ENCODE measurements at places on chromosomes 4 and X. TPM values are rescaled to one million over a fixed set of nuclear protein-coding genes. Genes with fewer than 3 reads are reported as not detected.

Gene MAOA
- total RNA-seq, result 270 TPM

DNA sequence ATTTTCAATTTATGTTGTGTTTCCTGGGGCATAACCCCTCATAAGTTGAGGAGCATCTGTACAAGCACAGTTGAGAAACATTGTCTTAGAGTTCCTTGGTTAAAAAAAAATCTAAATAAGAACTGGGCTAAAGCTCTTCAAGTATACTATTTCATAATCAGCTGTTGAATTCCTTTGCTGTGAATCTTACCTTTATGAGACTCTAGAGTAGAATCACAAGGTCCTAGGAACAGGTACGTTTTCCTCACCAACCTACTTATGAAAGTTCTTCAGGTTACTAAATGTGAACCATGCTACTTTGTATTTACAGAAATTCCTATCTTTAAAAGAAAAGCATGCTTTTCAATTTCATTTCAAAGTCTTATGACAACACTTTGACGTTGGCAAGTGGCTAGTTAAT lies 20.9 kb upstream of the SOD3 start:
- DNase-seq, result no peak

Gene SUPT20HL2
- total RNA-seq, result 0.12 TPM

DNA sequence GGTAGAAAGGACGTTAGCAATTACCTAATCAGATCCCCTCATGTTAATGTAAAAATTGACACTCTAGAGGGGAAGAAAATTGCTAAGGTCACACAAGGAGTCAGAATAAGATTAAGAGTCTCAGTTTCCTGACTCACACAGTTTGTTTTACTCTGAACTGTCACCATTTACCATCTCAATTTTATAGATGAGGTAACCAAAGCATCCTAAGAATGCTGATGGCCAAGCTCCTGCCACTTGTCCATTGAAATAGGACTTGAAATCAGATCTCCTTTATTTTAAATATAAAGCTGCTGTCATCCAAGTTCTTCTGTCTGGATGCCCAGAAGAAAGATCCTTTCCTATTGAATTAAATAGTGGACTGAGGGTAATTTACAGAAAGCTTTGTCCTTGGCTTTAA lies 114.8 kb upstream of the VAMP7 start:
- no peak for DNase-seq

- no peak for DNase-seq
Measured at GRCh38 chr4:6773616-6774540, 8.6 kb upstream of the KIAA0232 start.

Gene PPEF1
- 0.22 TPM for total RNA-seq

DNA sequence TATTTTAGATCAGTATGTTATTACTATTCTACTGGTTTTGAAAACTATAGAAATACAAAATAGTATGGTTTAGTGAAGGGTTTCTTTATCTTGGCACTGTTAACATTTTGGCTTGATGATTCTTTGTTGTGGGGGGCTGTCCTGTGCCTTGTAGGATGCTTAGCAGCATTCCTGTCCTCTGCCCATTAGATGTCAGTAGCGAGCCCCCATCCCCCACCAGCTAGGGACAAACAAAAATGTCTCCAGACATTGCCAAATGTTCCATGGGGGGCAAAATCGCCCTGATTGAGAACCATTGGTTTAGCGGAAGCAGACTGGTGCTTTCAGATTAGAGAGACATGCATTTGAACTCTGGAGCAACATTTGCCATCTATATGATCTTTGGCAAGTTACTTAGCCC lies 23.3 kb downstream of the SPARCL1 start:
- DNase-seq, result no peak

Gene IQCM
- total RNA-seq, result 16.8 TPM

Gene TMLHE
- 33.9 TPM for total RNA-seq

- DNase-seq, result no peak
Measured at GRCh38 chr4:17526695-17527477, 11.9 kb downstream of the CLRN2 start.

- DNase-seq, result no peak
Measured at GRCh38 chr4:128256539-128256938, 31.1 kb downstream of the PGRMC2 start.

Gene NAP1L2
- 4.0 TPM for total RNA-seq

DNA sequence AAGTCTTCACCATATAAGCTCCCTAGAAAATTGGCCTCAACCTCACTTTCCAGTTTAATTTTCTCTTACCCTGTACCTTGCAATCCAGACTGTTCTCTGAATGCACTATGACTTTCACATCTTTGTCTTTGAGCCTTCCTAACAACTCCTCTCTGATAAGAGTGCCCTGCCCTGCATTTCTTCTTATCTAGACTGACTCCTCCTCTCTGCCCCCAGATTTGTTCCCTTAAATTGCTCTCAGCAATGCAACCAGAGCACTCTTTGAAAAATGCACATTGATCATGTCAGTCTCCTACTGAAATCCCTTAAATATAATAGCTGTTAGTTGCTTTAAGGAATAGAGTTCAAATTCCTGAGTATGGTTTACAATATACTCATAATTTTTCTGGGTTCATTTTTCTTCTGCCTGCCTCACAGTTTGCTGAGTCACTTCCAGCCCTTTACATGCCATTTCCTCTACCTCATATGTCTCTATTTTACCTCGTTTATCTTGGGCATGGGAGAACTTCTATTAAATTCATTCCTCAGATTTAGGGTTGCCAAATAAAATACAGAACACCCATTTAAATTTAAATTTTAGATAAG lies 582.7 kb upstream of the AADAT start:
- no peak for DNase-seq

GRCh38 chr4:149050840-149051239 lies 608.6 kb upstream of the NR3C2 start:
- DNase-seq, result no peak

Gene ABCG2
- 64.4 TPM for total RNA-seq

DNA sequence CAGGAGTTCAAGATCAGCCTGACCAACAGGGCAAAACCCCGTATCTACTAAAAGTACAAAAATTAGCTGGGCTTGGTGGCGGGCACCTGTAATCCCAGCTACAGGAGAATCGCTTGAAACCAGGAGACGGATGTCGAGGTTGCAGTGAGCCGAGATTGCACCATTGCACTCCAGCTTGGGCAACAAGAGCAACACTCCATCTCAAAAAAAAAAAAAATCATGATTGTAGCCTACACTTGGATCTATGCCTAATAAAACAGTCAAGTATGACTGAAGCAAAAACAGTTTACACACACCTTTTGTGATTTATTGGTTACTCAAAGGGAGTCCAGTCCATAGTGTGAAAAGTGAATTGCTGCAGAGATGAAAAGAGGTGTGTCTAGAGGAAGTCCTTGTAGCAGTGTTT lies 34.7 kb upstream of the TASL start:
- no peak for DNase-seq

- no peak for DNase-seq
Measured at GRCh38 chrX:101787934-101788333, 128.3 kb upstream of the ARMCX2 start.

GRCh38 chr4:2434420-2434819 lies 15.7 kb downstream of the CFAP99 start:
- no peak for DNase-seq

GRCh38 chr4:159505266-159505975 lies 402.5 kb downstream of the RAPGEF2 start:
- DNase-seq, result no peak

Gene USP26
- total RNA-seq, result not detected

- DNase-seq, result peak; percentile 25
Measured at GRCh38 chr4:109816082-109816442, 500 bp downstream of the GAR1 start.

GRCh38 chr4:73222466-73223257 lies 35.9 kb downstream of the ANKRD17 start:
- DNase-seq, result no peak

GRCh38 chrX:13689741-13690211 lies 848 bp downstream of the RAB9A start:
- DNase-seq, result no peak

DNA sequence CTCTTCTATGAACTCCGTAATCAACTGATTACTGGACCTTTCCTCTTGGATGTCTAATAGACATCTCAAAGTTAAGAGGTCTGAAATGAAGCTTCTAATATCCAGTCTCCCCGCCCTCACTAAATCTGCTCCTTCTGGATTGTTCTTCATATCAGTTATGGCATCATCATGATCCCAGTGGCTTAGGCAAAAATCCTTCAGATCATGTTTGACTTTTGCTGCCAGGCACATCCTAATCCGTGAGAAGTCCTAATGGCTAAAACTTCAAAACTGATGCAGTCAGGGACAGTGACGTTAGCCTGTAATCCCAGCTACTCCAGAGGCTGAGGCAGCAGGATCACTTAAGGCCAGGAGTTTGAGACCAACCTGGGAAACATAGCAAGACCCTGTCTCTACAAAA lies 55.1 kb upstream of the GUCY1A1 start:
- no peak for DNase-seq

DNA sequence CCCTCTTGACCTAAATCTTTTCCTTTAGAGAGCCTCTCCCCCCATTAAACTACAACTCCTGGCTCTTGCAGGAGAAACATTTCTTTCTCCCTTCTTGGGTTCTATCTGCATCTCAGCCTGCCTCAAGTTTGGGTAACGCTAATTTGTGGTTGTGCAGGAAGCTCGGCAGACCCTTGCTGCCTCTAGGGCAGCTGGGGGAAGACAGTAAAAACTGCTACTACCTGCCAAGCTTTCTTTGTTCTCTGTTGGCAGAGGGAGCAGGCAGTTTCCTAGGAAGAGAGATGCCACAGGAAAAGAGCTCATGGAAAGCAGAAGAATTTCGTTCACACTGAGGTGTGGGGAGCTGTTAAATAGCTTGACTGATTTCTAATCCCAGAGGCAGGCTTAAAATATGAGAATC lies 555.6 kb upstream of the IGFBP7 start:
- no peak for DNase-seq

DNA sequence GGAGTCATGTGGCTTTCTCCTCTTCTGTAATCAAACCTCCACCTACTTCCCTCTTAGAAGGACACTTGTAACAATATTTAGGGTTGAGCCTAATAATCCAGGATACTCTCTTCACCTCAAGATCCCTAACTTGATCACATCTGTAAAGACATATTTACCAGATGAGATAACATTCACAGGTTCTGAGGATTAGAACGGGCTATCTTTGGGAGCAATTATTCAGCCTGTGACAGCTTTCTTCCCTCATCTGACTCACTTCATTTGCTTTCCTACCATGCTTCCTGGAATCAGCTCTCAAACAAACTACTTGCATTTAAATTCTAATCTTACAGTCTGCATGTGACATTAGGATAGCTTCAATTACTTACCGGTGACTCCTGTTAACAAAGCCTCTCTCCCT lies 133.5 kb upstream of the NDST3 start:
- no peak for DNase-seq

Gene SLC16A2
- total RNA-seq, result 1.3 TPM

Gene SCML2
- total RNA-seq, result 4.2 TPM

Gene HSD17B13
- total RNA-seq, result 1.8 TPM

DNA sequence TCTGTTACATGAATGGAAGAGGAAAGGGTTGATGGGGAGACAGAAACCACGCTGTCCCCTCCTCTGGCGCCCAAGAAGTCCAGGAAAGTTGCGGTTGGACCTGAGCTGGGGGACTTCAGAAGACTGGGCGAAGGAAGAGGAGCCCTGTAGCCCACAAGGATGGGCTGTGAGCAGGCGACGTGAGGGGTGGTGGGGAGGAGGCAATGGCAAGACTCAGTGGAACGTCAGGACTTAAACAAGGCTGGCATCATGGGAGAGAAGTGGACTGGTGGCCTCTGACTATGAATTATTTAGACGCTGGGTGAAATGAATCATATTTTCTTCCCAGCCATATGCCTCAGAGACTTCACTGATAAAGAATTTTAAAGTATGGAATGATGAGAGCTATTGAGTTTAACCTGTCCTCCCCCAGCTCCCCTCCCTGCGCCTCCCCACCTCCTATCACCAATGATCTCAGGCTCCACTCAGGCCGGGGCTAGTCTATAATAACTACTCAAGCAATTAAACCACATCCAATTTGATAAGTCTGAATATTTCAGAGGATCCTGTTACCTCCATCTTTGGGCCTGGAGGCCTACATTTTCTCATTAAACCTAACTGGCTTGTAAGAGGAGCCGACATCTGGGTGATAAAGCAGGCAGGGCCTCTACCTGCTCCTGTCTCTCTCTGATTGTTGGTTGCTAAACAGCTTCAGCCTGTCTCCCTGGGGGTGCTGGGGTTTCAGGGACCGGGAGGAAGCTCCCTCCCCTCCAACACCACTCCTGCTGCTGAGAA lies 63.6 kb downstream of the SMIM20 start:
- no peak for DNase-seq

DNA sequence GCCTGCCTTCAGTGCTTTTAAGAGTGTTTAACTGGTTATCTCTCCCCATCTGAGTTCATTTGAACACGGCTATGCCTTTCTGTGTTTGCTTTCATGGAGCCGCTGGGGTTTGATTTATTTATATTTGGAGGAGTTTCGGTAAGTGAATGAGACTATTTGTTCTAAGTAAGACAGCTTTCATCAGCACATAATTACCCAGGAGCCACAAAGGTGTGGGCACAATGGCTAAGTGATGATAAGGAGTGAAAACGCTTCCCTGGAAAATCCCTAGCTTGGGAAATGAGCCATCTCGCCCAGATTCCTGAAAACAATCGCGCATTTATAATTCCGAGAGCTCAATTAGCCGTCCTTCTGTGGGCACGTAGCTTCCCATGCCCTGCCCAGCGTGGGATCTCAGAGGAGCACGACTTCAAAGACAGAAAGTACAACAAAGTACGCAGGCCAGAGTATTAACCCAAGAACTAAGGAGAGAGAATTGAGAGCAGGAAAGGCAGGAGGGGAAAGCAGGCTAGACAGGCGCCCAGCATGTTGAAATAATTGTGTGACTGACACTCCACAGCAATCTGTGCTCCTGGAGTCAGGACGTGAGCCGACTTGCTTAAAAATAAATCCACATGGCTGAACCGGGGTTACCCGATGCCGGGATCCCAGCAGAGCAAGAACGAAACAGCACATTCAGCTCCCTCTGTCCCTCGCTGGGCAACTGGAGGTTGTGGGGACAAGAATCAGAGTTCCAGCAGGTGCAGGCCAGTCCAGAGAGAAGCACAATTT lies 99.0 kb downstream of the DHRSX start:
- DNase-seq, result no peak

Gene BEND4
- 0.51 TPM for total RNA-seq

Gene BMP3
- total RNA-seq, result 67.9 TPM

DNA sequence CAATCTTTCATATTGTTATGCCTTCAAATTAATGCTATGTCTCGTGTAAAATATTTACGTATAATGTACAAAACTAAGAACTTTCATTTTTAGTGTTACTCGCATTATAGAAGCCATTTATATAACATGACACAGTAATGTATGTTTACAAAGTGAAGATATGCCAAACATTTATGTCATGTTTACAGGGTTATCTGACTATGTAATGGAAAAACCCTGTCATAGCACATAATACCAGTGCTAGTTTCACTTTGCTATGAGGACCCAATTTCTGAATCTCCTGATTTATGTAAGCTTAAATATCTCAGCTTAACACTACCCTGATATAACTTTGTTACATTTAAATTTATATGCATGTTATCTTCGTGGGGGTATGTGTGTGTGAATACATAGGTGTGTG lies 233.1 kb downstream of the FAT4 start:
- no peak for DNase-seq

Gene GPR173
- total RNA-seq, result 2.2 TPM

DNA sequence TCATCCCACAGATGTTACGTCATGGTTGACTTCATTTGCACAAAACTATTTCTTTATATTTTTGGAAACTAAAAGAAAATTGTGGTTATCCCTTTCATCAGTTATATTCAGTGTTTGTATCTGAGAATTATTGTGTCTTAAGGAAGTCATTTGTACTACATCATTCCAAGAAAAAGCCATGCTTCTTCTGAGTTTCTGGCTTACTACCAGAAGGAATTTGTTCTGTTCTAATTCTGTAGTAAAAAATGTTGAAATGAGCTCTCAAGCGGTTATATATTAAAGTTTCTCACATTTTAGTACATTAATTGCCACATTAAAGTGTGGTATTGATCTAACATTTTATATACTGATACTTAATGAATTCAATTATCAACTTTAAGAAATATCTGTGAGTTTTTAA lies 1844.5 kb downstream of the PCDH7 start:
- no peak for DNase-seq

Measured in mucosa of descending colon (tissue), 3 donors.